CD14-positive monocyte (primary cell): ENCODE measurements at places on chromosomes 5 and 9.
A peak's percentile ranks its signal among the peaks of the same experiment; 100 is the strongest.

GRCh38 chr9:2621722-2622460, at the start of gene VLDLR:
Gene VLDLR (plus strand): TSS chr9:2621787. CDS start chr9:2622190, 403 bp downstream.
- no peak for DNase-seq

- DNase-seq: no peak
These were observed 217.1 kb downstream of the MED10 start for GRCh38 chr5:6161257-6161656.

GRCh38 chr9:98707166-98708102, 1.3 kb downstream of the GABBR2 start:
- DNase-seq: no peak

GRCh38 chr9:92618633-92619225, 51.2 kb downstream of the IPPK start:
- DNase-seq: no peak

DNA sequence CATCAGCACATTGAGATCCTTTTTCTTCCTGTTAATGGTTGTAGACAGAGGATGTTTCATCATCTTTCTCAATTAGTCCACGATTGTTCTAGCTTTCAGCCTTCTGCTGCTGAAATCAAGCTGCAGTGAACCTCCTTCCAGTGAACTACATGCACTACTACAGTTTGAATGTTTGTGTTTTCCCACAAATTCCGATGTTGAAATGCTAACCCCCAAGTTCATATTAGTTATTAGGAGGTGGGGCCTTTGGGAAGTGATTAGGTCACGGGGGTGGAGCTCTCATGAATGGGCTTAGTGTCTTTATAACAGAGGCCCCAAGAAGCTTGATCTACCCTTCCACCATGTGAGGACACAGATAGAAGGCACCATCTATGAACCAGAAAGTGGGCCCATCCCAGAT, 32.9 kb downstream of the NSG2 start:
- DNase-seq: no peak

GRCh38 chr9:134705786-134706185, 64.2 kb downstream of the COL5A1 start:
- DNase-seq: no peak

DNA sequence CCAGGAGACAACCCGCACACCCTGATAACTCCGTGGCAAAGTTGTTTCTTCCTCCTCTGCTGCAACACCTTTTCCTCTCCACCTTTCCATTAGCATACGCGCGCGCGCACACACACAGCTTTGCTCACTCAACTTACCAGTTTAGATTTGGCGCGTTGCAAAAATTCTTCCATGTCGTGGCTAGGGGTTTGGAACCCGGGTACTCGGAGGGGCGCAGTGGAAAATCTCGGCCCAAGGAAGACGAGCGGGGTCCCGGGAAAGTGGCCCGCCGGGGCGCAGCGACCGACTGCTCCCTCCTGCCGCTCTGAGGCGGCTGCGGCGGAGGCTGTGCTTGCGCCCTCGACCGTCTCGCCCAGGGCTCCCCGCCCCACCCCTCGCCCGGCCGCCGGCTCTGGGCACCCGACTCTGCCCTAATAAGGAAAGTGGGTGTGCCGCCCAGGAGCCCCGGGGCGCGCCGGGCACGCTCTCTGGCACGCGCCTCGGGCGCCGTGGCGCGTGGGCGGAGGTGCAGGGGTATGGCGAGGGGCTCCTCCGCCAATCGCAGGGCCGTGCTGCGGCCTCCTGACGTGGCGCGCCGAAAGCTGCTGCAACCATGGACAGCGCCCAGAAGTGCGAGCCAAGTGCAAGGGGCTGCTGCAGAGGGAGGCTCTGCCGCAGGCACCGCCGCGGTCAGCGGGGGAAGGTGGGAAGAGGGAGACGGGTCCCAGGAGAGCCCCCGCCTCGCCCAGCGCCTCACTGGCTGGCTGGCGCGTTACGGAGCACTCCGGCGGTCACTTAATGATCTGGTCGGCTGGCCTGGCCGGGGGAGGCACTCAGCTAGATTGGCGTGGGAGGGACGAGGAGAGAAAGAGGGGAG, at the start of gene PRUNE2:
PRUNE2 (minus strand) TSS at position 324 of the 856 bp plus-strand sequence; CDS start at position 173, 151 bp downstream.
- no peak for DNase-seq

DNA sequence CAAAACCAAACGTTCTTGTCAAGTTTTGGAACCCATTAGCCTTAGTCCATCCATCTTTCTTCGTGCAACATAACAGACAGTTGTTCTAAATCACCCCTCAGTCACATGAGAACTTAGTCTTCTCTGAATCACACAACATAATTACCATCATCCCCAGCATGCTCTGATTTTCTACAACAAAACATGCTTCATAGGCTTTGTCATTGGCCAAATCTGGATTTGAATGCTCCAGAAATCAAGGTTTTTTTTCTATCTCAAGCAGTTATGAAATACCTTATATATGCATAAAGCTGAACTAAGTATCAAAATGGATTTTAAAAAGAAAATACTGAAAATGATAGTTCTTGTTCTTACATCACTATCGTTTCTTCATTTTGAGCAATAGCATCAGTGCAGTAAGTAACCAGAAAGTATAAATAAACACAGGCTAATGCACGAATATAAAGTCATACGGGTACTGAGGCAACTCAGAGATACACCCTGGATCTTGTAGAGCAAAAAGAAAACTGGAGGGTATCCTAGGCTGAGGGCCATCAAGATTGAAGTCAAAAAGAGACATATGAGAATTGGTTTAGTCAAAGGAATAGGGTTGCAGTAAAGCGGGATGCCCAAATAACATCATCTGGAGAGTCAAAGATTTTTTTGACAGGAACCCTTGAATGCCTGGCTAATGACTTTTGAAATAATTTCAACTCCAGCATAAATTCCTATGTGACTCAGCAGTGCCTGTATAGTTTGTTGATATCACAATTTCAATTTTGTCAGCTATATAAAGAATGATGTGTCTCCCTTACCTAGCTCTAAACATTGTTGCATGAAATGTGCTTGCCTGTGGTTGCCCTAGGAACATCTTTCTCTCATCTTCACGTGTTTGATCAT, 164.7 kb downstream of the ADAMTSL1 start:
- no peak for DNase-seq

DNA sequence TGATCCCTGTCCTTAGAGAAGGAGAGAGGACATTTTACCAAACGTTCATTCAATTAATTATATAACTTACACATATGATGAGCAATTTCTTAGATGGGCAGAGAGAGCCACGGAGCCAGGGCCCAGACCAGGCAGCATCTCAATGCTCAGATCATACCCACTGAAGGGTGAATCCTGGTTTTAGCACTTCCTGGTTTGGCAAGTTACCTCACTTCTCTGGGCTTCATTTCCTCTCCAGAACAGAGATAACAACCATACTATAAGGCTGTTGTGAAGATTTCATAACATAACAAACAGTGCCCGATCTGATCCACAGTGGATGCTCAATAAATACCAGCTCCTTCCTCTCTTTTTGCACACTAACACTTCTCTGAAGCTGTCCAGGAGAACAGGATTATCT, 271.1 kb downstream of the DENND1A start:
- no peak for DNase-seq

- DNase-seq: no peak
These were observed 42.7 kb downstream of the NCS1 start for GRCh38 chr9:130214776-130215340.

DNA sequence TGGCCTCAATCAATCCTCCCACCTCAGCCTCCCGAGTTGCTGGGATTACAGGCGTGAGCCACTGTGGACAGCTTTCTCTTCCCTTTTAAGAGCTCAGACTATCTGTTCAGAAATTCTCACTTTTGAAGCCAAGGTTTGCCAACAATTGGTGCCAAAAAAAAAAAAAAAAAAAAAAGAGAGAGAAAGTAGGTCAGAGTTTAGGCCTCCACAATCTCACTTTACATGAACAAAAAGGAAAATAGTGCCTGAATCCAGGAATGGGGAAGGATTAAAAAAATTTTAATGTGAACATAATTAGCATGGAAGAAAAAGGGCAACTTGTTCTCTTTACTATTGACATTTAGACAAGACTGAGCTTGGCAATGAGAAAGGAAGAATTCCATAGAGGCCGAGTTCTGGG, 94.1 kb downstream of the NSG2 start:
- no peak for DNase-seq

DNA sequence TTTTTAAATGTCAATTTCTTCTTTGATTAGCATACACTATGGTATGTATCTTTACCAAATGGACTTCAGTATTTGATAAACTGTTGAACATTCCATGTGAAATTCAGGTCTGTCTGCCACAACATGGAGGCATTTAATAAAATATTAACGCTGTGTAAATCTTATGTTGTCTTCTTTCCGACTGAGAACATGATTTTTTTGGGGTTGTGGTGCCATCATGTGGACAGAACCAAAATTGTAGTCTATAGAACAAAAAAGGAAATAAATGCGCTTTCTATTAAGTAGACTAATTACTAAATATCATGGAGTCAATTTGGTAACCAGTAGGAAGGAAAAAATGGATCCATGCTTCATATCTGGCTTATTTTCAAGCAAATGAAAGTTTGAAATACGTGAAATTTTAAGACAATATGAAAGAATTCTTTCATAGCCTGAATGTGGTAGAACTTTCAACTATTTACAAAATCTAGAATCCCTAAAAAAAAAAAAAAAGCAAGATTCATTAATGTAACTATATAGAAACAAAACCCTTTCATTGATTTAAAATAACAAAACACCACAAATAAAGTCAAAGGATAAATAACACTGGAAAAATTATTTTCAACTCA, 2.8 kb upstream of the PLK2 start:
- DNase-seq: peak; percentile 70

- DNase-seq: no peak
These were observed 130.0 kb downstream of the LHFPL2 start for GRCh38 chr5:78518365-78519197.

DNA sequence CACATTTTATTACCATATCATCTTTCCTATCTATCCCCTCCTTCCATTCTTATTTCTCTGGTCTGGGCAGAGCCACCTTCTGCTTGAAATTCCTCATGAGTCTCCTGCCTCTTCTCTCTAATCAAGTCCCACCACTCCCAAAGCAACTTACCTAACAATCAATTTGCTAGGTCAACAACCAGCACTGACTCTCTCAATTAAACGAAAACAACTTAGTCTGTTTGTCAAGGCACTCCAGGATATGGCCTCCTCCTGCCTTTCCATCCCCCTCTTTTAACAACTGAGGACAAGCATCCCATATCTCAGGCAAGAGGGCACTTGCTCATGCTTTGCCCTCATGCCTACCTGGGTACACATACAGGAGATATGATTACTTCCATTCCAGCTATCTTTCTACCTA, 47.4 kb downstream of the HCN1 start:
- no peak for DNase-seq

- no peak for DNase-seq
These were observed 184.8 kb downstream of the RORB start for GRCh38 chr9:74681906-74682305.

DNA sequence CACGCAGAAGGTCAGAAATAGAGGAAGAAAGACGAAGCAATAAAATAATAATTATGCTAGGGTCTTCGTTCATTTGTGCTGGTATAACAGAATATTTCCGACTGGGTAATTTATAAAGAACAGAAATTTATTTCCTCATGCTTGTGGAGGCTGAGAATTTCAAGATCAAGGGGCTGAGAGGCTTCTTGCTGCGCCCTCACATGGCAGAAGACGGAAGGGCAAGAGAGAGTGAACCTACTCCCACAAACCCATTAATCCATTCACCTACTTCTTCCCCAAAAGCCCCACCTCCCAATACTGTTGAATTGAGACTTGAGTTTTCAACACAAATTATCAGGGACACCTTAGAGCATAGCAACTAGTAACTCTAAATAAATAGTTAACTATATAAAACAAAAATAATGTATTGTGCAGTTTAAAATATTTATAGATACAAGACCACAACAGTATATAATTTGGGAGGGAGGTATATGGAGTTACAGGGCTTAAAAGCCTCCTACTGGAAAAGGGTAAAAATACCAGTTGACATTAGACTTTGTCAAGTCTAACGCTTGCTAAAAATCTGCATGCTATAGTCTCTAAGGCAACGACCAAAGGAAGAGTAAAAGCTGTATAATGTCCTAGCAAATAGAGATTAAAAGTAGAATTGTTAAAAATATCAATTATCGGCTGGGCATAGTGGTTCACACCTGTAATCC, 40.3 kb upstream of the NAA35 start:
- DNase-seq: peak; percentile 15

DNA sequence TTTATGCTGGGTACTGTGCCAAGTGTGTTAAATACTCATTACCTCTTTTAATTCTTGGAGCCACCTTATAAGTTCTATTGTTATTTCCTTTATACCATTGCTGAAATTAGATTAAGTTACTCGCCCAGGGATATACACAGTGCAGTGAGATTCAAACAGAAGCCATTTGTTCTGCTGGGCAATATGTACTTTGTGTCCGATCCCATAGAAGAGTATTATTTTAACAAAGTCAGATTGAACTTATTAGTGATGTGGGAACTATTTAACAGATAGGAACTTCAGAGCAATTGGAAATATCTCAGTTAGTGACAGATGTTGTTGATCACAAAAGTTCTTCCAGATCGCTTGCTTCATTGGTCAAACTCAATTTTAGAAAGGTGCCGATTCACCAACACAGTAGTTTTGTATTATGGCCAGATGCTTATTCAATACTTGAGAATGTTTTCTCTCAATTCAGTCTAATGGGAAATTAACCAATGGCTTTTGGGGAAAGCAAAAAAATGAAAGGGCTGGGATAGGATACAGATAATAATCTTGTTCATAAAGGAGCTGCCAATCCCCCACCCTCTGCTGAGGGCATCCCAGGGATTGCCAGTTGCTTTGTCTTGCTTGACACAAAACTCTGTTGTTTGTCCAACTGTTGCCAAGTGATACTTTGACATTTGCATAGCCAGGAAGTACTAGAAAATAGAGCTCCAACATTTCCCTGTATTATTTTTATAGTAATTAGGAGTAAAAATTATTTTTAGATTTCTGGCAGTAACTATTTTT, 94.8 kb upstream of the SEMA6A start:
- DNase-seq: no peak

DNA sequence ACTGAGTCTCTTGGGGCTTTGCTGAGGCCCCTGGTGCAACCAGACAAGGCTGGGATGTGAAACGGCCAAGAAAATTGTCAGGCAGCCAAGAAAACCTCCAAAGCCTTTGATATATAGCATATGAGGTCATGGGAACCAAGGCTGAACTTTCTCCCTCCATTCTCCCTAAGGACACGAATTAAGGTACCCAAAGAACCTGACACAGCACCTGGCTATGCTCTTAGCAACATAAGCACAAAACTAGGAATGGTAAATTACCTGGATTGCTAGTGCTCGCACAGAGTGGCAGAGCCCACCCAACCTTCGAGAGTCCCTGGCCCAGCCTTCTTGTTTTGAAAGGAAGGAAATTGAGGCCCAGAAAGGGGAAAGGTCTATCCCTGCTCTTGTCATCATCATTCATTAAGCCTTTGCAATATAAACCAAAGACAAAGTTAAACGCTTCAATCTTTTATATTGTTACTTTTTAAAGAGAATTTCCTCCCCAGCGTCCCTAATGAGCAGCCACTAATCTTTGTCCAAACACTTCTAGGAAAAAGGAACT, 220.0 kb upstream of the NR4A3 start:
- DNase-seq: no peak

- DNase-seq: no peak
These were observed 20.2 kb downstream of the ARRDC3 start for GRCh38 chr5:91362935-91363334.

- peak; percentile 95 for DNase-seq
These were observed 40.2 kb downstream of the RXRA start for GRCh38 chr9:134366223-134367031.

- no peak for DNase-seq
These were observed 58.8 kb upstream of the RAD23B start for GRCh38 chr9:107224252-107224651.

GRCh38 chr5:140224658-140225057, 49.7 kb downstream of the CYSTM1 start:
- DNase-seq: no peak
